ENCODE measurements at places on chromosomes 16 and 17. TPM values are rescaled to one million over a fixed set of nuclear protein-coding genes. Genes with fewer than 3 reads are reported as not detected.

- peaks cover 3% of the 10 kb centered on the region for H3K36me3 ChIP-seq
- H3K4me1 ChIP-seq: peaks cover 13% of the 10 kb centered on the region
- DNase-seq: no peak
- H3K27me3 ChIP-seq: peaks cover 4% of the 10 kb centered on the region
- H3K4me3 ChIP-seq: peak overlapping the region; percentile 68
Observed at GRCh38 chr16:2971985-2972784, 3.0 kb downstream of the PAQR4 start.

DNA sequence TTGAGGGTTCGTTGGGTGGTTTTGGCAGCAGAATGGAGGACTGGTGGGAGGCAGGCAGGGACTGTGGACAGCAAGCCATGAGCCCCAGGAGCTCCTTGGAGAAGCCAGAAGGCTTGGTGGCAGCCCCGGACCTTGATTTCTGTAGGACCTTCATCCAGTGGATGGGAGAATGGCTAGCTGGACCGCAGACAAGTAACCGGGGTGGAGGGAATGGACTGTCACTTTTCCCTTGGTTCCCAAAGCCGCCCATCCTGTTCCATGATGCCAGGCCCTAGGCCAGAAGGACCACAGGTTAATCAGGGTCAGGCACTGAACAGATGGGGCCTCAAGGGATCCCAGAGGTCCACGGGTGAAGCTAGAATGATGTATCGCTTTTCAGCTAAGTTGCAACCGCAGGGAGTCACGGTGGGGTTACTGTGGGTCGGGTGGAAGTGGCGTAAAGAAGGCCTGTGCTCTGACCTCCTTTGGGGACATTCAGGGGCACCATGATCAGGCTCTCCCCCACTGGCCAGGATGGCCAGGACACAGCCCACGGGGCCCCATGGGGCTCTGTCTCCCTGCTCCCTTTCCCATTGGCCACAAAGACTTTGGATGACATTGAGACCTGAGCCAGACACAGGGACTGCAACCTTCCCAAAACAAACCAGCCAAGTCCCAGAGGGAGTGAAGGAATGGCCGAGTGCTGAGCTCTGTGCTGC lies 66.9 kb upstream of the MRTFB start:
- peaks cover 2% of the 10 kb centered on the region for H3K27me3 ChIP-seq
- H3K4me3 ChIP-seq: no peak overlapping the region
- H3K4me1 ChIP-seq: peaks cover 41% of the 10 kb centered on the region
- no peak for DNase-seq
- H3K36me3 ChIP-seq: no peaks in the 10 kb centered on the region
- no peak overlapping the region for H3K27ac ChIP-seq

DNA sequence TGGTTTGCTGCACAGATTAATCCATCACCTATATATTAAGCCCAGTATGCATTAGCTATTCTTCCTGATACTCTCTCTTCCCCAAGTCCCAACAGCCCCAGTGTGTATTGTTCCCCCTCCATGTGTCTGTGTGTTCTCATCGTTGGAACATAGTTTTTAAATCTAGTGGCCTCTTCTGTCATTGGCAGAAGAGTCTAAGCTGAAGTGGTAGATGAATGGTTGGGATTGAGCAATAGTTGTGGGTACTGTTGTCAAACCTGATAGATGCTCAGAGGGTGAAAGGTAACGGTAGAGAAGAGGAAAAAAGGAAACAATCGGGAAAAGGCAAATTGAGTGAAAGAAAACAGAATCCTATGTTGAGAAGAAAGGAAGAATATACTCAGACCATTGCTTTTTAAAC lies 29.9 kb downstream of the MAP3K3 start:
- no peaks in the 10 kb centered on the region for H3K27me3 ChIP-seq
- no peak overlapping the region for H3K4me3 ChIP-seq
- no peaks in the 10 kb centered on the region for H3K4me1 ChIP-seq
- no peak for DNase-seq

GRCh38 chr16:68085259-68086071 lies at the start of gene NFATC3:
Gene NFATC3 (plus strand): TSS chr16:68085370. CDS start chr16:68085682, 312 bp downstream.
- H3K36me3 ChIP-seq: no peaks in the 10 kb centered on the region
- H3K4me3 ChIP-seq: peak within 1 kb of the TSS; percentile 88
- H3K27ac ChIP-seq: peak within 1 kb of the TSS; percentile 82
- DNase-seq: peak; percentile 98

DNA sequence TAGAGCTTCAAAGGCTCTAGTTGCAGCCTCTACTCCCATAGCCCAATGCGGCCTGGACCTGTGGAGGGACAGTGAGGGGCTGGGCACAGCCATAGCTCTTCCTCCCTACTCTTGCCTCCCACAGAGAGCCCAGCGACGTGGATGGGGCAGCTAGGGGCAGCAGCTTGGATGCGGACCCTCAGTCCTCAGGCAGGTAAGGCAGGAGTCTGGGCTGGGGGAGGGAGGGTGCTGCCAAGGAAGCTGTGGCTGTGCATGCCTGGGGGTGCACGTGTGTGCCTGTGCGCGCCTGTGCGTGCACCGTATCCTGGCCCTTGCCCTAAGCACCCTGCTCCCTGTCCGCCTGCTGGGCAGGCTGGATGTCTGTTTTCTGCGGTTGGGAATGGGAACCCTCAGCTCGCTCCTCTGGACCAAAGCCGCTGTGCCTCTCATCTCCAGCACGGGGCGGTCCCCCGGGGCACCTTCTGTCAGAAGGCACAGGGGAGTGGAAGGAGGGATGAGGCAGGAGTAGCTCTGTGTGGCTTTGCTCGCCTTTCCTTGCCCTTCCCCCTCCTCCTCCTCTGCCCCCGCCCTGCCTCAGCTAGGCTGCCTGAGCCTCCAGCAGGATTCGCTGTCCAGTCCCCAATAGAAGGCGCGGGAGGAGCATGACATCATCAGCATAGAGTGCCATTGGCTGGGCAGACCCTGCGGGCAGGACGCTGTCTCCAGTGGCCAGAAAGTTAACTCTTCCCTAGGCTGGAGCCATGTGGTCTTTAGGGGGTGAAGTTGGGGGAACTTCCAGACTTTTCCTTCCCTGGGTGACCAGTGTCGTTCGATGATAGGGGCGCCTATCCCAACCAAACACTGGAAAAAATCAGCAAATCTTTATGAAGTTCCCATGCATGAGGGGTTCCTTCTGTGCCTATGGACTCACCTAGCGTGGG lies 797 bp downstream of the PRCD start:
- peaks cover 51% of the 10 kb centered on the region for H3K4me1 ChIP-seq
- peak overlapping the region; percentile 58 for H3K27ac ChIP-seq
- DNase-seq: peak; percentile 92
- H3K4me3 ChIP-seq: peak overlapping the region; percentile 80

GRCh38 chr16:28064150-28064549 lies 636 bp upstream of the GSG1L start:
- H3K36me3 ChIP-seq: no peaks in the 10 kb centered on the region
- peak overlapping the region; percentile 28 for H3K4me3 ChIP-seq
- H3K27ac ChIP-seq: no peak overlapping the region
- H3K27me3 ChIP-seq: peaks cover 78% of the 10 kb centered on the region

RAB40B gene
- 18.9 TPM for total RNA-seq

DNA sequence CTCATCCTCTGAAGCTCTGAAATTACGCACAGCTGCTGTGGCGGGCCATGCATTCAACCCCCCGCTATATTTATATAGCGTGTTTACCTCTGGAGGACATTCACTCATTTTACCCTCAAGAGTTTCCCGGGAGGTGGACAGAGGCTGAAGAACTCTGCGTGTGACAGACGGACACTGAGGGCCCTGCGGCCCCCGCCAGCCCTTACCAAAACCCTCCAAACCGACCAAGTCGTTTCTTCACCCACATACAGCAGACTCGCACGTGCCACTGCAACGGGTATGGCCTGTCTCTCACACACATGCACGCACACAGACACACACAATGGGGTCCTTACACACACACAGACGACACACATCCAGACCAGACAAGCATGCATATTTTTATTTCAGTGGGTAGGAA lies 216.4 kb upstream of the FOXF1 start:
- no peak for DNase-seq
- no peaks in the 10 kb centered on the region for H3K36me3 ChIP-seq
- peaks cover 97% of the 10 kb centered on the region for H3K27me3 ChIP-seq
- H3K4me3 ChIP-seq: no peak overlapping the region

- no peaks in the 10 kb centered on the region for H3K36me3 ChIP-seq
- H3K4me1 ChIP-seq: no peaks in the 10 kb centered on the region
- peaks cover 84% of the 10 kb centered on the region for H3K27me3 ChIP-seq
- DNase-seq: no peak
- peak overlapping the region; percentile 78 for H3K4me3 ChIP-seq
Observed at GRCh38 chr16:12901204-12901596, 198 bp upstream of the SHISA9 start.

TP53TG3F gene
- total RNA-seq: not detected

GP1BA gene
- not detected for total RNA-seq

- no peak for DNase-seq
- no peaks in the 10 kb centered on the region for H3K27me3 ChIP-seq
- H3K27ac ChIP-seq: no peak overlapping the region
- peak overlapping the region; percentile 89 for H3K4me3 ChIP-seq
- H3K4me1 ChIP-seq: peaks cover 21% of the 10 kb centered on the region
Observed at GRCh38 chr16:4372578-4373355, 1.1 kb downstream of the VASN start.

TBX2 gene
- total RNA-seq: 55.9 TPM

DNA sequence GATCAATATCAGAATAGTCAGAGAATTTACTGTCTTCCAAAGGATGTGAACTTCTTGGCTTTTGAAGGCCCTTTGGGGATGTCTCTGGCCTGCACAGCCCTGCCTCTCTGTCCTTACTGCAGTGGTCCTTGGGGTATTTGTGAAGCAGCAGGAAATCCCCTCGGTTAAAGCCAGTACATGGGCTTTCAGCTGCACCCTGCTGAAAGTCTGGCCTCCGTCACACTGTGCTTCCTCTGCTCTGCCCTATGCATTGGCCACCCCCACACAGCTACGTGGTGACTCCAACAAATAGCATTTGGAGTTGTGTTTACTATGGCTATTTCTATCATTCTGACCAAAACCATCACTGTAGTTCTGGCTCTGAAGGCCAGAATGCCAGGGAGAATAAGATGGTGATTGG lies 21.2 kb downstream of the SYCE1L start:
- no peaks in the 10 kb centered on the region for H3K27me3 ChIP-seq
- H3K4me1 ChIP-seq: no peaks in the 10 kb centered on the region
- H3K27ac ChIP-seq: no peak overlapping the region
- peaks cover 9% of the 10 kb centered on the region for H3K36me3 ChIP-seq
- DNase-seq: no peak

- no peak overlapping the region for H3K4me3 ChIP-seq
- DNase-seq: no peak
- no peaks in the 10 kb centered on the region for H3K36me3 ChIP-seq
Observed at GRCh38 chr17:13143001-13143400, 125.2 kb upstream of the ELAC2 start.

GRCh38 chr17:9290226-9290613 lies 268.9 kb downstream of the NTN1 start:
- DNase-seq: no peak
- no peaks in the 10 kb centered on the region for H3K27me3 ChIP-seq
- H3K27ac ChIP-seq: peak overlapping the region; percentile 2
- H3K4me3 ChIP-seq: no peak overlapping the region
- H3K4me1 ChIP-seq: peaks cover 17% of the 10 kb centered on the region
- H3K36me3 ChIP-seq: peaks cover 3% of the 10 kb centered on the region

DNA sequence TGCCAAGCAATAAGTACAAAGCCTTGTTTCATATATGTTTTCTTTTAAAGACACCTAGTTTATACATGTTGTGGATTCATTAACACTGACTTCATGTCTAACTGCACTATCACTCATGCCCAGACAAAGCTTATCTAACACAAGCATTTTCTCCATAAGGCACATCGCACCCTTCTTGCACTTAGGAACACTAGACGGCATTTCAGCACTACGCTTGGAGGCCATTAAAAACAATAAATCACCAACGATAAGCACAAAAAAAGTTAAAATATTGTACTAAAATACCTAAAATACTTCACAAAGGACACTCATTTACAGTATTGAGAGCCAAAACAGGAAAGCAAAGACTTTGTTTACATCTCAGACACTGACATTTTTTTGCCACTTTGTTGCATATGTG lies 39.0 kb upstream of the TEKT3 start:
- H3K4me1 ChIP-seq: peaks cover 11% of the 10 kb centered on the region
- H3K36me3 ChIP-seq: no peaks in the 10 kb centered on the region
- H3K4me3 ChIP-seq: no peak overlapping the region
- no peaks in the 10 kb centered on the region for H3K27me3 ChIP-seq

CDH15 gene
- 5.0 TPM for total RNA-seq

- H3K4me3 ChIP-seq: no peak overlapping the region
- H3K27ac ChIP-seq: no peak overlapping the region
- DNase-seq: no peak
- H3K27me3 ChIP-seq: no peaks in the 10 kb centered on the region
Observed at GRCh38 chr17:56891751-56892150, 22.1 kb downstream of the TRIM25 start.

DNA sequence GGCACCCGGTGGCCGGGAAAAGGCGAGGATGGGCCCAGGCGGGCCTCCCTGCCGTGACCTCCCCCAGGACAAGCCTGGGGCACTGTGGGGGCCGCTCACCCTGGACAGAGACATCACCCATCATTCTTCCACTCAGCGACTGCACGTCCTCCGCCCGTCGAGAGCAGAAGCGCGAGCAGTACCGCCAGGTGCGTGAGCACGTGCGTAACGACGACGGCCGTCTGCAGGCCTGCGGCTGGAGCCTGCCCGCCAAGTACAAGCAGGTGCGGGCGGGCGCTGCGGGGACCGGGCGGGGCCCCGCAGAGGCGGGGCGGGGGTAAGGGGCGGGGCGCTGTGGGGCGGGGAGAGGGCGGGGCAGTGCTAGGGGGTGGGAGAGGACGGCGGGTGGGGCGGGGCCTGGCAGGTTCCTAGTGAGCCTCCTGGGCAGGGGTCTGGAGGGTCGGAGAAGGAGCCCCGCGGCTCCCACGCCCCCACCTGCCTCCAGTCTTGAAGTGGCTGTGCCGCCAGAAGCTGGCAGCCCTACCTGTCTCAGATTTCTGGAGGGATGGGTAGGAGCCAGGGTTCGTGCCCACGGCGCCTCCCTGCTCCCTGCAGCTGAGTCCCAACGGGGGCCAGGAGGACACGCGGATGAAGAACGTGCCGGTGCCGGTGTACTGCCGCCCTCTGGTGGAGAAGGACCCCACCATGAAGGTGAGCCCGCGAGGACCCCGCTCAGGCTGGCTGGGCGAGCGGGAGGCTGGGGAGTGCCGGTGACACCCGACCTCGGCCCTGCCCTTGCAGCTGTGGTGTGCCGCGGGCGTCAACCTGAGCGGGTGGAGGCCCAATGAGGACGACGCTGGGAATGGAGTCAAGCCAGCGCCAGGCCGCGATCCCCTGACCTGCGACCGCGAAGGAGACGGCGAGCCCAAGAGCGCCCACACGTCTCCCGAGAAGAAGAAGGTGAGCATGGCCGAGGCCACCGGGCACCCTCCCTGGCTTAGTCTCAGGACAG lies 7.5 kb downstream of the NME3 start:
- H3K4me3 ChIP-seq: no peak overlapping the region
- no peak for DNase-seq
- no peak overlapping the region for H3K27ac ChIP-seq
- no peaks in the 10 kb centered on the region for H3K4me1 ChIP-seq
- H3K36me3 ChIP-seq: no peaks in the 10 kb centered on the region

GRCh38 chr17:79230576-79230975 lies 156.0 kb downstream of the ENGASE start:
- H3K27ac ChIP-seq: no peak overlapping the region
- no peak overlapping the region for H3K4me3 ChIP-seq
- peaks cover 19% of the 10 kb centered on the region for H3K27me3 ChIP-seq
- no peaks in the 10 kb centered on the region for H3K36me3 ChIP-seq
- no peak for DNase-seq

- no peak for DNase-seq
- no peak overlapping the region for H3K27ac ChIP-seq
- no peaks in the 10 kb centered on the region for H3K36me3 ChIP-seq
Observed at GRCh38 chr16:35298460-35299243, 1839.2 kb downstream of the TP53TG3F start.

Measured in type B pancreatic cell (in vitro differentiated cells).